ENCODE measurements at places on chromosomes 1 and 21.
A peak's percentile ranks its signal among the peaks of the same experiment; 100 is the strongest.

GRCh38 chr1:57344265-57344664 is 79.6 kb downstream of the DAB1 start:
- DNase-seq, result no peak

DNA sequence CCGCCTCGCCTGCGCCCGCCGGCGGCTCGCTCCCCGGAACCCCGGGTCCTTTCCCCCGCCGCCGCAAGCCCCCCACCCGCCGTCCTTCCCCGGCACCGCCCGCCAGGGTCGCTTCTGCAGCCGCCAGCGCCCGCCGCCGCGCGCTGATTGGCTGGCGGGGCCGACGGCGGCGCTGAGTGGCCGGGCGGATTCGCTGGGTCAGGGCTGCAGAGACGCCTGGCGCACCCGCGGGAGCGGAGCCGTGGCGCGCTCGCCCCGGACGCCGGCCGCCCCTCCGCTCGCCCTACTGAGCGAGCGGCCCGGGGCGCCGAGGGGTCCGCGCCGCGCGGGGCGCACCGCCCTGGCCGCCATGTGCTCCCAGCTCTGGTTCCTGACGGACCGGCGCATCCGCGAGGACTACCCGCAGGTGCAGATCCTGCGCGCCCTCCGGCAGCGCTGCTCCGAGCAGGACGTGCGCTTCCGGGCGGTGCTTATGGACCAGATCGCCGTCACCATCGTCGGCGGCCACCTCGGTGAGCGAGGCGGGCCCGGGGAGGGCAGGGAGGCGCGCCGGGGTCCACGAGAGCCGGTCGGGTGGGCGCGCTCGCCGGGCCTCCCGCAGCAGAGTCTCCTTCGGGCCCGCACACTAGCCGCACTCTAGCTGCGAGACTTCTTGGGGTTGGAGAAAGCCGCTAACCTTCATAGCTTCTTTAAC is at the start of gene RIMKLA:
Gene RIMKLA, plus strand, starts transcription at position 207 of the 694 bp plus-strand sequence. Its CDS starts 143 bp downstream, at position 350.
- peak; percentile 12 for DNase-seq

DNA sequence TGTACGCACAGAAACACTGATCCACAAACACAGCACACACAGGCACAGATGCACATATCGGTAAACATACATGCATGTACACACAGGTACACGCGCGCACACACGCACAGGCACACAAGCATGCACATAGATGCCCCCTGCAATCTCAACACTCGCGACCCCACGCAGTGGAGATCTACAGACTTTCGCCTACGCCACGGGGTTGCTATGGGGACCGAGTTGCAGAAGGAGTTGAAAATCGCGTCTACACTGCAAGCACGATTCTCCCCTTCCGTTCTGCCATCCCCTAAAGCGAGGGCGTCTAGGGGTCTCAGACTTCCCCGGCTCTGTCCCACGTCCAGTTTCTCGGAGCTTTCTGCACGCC is 826 bp downstream of the TRIM17 start:
- DNase-seq, result no peak

- no peak for DNase-seq
Observed at GRCh38 chr1:184992271-184992670, 18.0 kb upstream of the NIBAN1 start.

GRCh38 chr1:247419336-247419735 is 3.4 kb downstream of the NLRP3 start:
- DNase-seq, result no peak
